ENCODE measurements at places on chromosomes 6 and 20.

GRCh38 chr6:71139249-71139648 lies 149.4 kb upstream of the OGFRL1 start:
- DNase-seq: no peak

GRCh38 chr20:48329676-48330664 lies 497.8 kb downstream of the PREX1 start:
- DNase-seq: no peak

DNA sequence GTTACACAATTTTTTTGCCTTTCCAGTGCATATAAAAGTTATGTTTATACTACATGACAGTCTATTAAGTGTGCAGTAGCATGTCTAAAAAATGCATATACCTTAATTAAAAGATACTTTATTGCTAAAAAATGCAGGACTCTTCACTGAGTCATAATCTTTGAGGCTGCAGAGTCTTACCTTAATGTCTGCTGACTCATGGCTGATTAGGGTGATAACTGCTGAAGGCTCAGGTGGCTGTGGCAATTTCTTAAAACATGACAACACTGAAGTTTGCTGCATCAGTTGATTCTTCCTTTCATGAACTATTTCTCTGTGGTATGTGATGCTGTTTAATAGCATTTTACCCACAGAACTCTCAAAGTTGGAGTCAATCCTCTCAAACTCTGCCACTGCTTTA lies 19.1 kb downstream of the ZSCAN23 start:
- no peak for DNase-seq

DNA sequence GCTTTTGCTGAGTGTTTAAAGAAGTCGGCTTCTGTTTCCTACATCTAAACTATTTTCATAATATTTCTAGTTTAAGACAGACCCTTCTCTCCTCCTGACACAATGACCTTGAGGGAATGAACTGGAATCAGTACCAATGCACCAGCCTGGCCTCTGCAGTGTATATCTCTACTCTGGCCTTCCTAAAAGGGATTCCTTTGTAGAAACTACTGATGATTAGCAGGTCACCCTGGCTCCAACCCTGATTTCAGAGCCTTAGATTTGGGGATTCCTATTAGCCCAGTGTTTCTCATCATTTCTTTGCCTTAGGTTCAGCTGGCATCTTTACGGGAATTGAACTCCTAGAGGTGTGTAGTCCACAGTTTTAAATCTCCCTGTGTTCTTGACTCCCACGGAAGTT lies 75.4 kb downstream of the ADGRB3 start:
- DNase-seq: no peak

GRCh38 chr6:106413016-106413415 lies 52.5 kb downstream of the CRYBG1 start:
- no peak for DNase-seq

- no peak for DNase-seq
Measured at GRCh38 chr20:44034451-44034850, 119.8 kb downstream of the TOX2 start.

- no peak for DNase-seq
Measured at GRCh38 chr6:24100024-24100769, 25.8 kb upstream of the NRSN1 start.

DNA sequence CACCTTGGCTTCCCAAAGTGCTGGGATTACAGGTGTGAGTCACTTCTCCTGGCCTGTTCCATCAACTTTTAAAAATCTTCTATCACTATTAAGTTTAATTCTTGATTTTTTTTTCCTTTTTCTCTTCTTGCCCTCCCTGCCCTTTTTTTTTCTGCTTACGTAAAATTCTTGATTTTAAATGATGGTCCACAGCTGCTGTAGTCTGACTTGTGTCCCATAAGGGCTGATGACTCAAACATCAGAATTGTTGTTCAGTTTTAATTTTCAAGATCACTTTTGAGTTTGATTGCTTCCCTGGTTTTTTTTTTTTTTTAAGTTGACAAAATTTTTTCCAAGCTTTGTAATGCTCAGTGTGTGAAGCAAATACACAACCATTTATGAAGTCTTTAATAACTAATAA lies 61.9 kb downstream of the CBFA2T2 start:
- DNase-seq: no peak

DNA sequence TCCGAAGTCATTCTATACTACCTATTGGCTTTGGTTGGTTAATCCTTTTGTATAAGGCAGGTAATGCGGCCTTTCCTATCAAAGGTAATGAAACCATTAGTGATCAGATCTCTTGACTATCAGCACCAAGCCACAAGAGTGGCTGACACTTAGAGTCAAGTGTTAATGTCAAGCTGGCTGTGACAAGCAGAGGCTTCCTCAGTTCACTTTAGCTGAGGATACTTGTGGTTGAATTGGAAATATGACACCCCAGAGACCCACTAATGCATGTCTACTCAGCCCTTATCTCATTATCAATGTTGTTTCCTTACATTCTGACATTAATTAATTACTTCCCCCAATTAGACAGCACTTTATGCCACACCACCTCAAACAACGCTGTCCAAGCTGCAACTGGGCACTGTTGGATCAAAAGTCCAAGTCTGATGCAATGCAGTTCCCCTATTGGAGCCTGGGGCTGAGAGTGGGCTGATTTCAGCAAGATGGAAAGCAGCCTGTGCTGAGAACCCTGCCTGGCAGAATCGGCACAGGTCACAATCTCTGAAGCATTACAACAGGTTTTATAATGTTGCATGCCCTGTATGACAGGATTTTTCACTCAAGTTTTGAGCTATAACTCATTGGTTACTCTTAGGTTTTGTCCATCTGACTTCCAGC lies 273.5 kb downstream of the COL12A1 start:
- no peak for DNase-seq

GRCh38 chr6:1267057-1267732 lies 44.7 kb upstream of the FOXQ1 start:
- DNase-seq: no peak

DNA sequence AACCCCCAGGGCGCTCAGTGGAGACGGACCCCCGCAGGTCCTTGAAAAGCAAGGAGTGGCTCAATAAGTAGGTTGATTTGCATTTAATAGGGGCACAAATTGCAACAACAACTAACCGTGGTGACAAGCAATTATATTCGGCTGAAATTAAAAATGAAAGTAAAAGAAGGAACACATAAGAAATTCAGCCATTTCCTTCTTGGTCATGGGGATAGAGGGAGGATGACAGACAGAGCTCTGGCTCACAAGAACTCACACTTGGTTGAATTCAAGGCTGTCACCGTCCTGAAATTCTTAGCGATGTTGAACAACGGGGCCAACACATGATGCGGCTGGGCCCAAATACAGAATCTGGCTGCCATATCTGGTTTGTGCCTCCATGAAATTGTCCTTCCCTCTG lies 129.0 kb downstream of the EDN3 start:
- no peak for DNase-seq

DNA sequence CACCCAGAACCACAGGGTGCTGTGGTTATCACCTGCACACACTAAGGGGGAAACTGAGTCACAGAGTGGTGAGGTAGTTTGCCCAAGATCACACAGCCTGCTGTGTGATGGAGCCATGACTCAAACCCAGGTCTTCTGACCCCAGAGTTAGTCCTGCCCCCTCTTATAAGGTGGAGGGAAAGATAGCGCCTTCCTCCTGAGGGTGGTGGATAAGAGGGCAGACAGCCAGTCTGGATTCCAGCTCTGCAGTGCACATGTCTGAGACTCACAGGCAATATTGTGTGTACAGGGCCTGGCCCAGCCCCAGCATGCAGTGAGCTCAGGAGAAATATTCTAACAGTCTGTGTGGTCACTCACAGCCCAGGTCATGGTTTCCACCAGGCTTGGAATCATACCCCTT lies 393.7 kb downstream of the CDH4 start:
- DNase-seq: no peak

DNA sequence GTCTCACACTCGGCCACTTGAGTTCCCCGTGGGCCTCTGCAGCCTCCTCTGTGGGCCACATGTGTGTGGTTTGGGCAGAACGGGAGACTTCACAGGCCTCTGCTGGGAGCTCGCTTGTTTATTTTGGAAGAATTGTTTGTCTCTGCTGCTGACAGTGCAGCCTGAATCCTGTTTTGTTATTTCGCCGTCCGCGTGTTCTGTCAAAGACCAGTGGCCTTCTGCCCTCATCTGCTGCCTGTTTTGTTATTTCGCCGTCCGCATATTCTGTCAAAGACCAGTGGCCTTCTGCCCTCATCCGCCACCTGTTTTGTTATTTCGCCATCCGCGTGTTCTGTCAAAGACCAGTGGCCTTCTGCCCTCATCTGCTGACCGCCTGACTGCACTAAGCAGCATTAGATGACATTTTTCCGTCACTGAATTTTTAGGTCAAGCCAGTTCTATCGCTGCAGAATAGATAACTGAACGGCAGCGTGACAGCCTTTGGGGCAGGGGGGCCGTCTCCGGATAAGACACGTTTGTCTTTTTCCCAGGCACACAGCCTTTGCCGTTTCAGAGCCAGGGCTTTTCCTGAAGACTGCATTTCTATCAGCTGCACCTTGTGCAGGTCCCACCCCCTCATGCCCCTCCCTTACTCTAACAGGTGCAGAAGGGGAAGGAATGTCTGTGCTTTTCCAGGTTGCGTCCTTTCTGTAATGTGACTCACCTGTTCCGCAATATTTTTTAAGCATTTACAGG lies 158.5 kb upstream of the AFDN start:
- DNase-seq: no peak

- DNase-seq: no peak
Measured at GRCh38 chr6:142005021-142005420, 127.7 kb upstream of the GJE1 start.

GRCh38 chr6:51398793-51399192 lies 580.1 kb downstream of the TFAP2B start:
- no peak for DNase-seq

DNA sequence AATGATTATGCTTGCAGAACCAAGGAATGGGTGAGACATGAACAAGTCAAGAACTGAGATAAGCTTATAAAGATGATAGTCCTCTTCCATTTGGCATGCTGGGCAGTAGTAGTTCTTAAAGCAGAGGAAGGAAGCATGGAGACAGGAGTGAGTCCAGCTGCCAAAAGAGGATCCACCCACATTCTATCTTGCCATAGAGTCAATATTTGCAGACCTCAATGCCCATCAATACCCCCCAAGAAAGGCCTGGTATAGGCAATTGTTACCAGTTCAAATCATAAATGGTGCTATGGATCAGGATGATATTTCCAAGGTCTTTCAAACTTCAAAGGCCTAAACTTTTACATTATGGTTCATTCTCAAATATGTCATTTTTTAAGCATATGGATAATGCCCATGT lies 4.8 kb downstream of the ARHGAP18 start:
- no peak for DNase-seq

DNA sequence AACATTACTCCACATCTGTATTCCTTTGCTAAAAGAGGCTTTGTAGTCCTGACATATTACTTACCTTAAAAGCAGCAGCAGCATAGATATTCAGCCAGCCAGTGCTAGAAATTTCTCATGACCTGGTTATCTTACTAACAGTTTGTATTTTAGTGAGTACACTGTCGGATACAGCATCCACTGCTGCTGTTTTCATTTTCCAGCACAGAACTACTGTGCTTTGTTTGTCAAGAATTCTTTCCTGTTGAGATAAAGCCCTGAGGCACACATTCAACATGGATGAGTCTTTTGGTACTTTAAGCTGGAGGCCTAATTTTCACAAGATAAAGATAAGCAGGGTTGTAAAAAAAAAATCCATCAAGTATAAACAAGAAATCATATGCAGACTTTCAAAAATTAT lies 311.2 kb upstream of the OPRM1 start:
- no peak for DNase-seq

DNA sequence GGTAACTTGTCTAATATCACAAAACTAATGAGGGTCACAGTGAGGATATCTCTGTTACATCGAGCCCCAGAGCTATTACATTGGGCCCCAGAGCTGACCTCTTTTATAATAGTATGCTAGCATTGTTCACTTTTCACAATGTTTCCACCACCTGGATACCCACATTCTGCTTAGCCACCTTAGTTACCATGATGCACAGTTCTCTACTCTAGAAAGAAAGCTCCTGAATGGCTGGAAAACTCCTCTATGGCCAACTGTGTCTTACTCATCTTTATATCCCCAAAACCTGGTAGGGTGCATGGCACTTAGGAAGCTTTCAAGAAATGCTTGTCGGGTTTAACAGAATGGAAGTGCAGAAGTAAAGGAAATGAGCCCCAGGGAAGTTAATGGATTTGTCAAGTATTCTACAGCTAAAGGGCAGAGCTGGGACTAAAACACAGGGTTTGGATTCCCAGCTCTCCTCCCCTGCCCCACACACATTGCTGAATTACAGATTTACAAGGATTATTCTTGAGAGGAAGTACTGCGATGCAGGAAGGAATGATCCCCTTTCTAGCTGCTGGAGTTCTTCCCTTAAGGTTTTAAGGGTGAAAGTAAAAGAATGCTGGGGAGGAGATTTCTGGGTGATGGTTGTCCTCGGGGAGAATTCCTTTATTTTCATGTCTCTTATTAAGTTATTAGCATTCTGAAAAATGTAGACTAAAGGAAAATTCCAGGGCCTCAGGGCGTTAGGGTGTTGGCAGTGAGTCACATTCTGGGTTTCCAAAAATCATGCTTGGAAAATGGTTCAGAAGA lies 16.1 kb upstream of the HINT3 start:
- DNase-seq: no peak

DNA sequence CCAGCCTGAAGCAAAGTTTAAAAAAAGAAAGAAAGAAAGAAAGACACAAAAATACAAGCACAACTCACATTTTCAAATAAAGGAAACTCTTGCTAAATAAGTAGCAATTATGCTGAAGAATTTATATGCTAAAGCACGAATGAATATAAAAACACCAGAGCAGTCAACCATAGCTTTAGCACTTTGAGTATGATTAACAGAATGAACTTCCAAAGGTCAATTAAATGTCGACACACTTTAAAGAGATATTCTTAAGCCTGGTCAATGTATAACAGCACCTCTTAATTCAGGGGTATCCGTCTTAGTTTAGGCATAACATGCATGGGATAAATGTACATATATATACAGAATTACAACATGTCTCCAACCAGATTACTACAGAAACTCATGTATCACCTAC lies 125.9 kb downstream of the OGFRL1 start:
- DNase-seq: no peak

GRCh38 chr20:50227506-50227905 lies 36.9 kb downstream of the CEBPB start:
- DNase-seq: no peak

- DNase-seq: no peak
Measured at GRCh38 chr6:63926258-63926780, 290.7 kb downstream of the PHF3 start.
